ENCODE measurements at places on chromosomes 16 and 17.

- no peak for DNase-seq
These were observed 9.1 kb upstream of the CD300E start for GRCh38 chr17:74632617-74633016.

- no peak for DNase-seq
These were observed 49.0 kb upstream of the ZNF750 start for GRCh38 chr17:82888583-82889495.

DNA sequence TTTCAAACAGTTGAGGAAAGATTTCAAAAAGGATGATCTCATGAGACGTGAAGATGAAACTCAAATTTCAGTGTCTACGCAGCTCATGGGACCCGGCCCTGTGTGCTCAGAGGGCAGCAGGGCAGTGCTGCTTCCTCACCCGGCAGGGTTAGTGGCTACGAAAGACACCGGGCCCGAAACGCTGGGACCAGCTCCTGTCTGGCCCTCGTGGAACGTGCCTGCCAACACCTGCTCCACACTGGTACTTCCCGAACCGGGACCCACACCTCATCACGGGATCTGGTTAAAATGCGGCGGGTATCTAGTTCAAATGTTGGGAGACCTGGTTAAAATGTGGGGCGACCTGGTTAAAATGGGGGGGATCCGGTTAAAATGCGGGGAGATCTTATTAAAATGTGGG is 18.7 kb downstream of the DNASE1 start:
- no peak for DNase-seq

DNA sequence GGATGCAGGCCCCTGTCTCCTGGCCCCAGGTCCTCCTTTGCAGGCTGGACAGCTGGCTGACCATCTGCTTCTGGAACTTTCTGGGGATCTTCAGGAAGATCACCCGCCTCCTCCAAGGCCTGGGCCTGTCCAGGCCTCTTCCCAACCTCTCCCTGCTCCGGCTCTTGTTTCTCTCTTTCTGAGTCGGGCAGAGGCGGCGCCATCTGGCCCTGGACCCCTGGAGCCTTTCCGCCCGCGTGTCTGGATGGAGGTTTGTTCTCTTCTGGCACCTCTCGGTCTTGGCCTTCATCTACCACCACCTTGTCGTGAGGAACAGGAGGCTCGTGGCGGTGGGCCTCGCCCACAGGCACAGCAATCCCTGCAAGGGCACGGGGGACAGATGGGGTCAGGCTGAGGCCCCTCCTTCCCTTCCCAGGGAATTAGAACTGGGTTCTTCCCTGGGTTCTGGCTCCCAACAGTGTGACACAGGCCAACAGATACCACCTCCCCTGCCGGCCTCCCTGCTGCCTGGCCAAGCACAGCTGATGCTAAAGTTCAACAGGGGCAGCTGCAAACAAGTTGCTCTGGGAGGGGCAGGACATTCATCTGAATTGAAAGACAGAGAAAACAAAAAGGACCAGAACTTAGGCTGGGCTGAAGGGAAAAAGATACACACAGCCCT is 13.3 kb downstream of the NDUFAF8 start:
- no peak for DNase-seq

DNA sequence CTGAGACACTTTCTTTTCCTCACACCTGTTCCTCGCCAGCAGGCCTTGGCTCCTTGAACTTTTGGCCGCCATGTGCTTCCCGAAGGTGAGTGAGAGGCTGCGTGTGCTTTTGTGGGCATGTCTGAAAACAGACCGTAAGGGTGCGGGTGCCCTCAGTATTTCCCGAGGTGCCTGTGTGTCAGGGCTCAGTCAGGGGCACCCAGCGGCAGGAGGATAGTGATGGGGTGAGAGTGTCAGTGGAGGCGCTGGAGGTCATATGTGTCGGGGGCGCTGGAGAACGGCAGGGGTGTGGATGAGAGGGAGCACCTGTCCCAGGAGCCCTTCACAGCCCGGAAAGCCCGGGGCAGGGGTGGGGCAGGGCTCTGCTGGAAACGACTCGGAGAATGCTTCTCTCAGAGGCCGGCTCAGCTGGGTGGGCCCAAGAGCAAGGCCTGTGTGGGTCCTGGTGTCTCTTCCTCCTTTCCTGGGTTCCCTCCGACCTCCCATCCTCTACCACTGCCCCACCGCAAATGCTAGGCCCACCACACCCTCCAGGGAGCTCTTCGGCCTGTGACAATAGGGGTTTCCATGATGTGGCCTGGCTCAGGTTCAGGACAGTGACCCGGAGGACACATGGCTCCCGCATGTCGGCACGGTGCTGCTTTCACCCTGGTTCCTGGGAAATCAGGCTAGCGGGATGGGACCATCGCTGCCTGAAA is 451 bp downstream of the IL32 start:
- DNase-seq, result no peak

DNA sequence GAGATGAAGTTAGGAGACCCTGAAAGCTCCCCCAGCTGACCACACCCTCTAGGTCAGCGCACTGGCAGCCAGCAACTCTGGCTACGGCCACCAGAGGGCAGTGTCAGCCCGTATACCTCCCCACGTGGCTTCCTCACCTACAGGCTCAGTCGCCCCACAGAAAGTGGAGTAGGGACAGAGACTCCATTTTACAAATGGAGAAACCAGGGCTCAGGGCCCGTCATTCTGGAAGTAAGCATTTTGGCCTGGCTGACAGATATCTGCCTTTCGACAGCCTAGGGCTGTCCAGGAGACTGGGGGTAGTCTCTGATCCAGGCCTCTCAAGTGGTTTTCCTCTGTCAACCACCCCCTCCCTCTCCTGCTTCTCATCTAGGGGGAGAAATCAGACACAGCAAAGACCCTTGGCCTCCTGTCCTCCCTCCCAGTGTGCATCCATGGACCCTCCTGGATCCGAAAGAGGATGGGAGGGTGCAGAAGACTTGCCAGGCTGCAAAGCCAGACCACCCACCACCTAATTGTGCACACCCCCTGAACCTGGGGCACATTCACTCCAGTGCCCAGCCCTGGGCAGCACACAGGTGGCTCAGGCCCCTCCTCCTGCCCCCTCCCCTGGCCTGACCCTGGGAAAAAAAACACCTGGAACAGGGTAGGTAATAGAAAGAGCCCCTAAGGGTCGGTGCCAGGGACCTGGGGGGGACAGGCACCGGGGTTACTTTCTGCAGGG is 3.8 kb upstream of the HAP1 start:
- DNase-seq, result peak; percentile 77

- DNase-seq, result no peak
These were observed at the start of gene HYDIN for GRCh38 chr16:71230122-71230845. Gene HYDIN (minus strand): TSS chr16:71230722. CDS start chr16:71186895, 43,827 bp downstream.

DNA sequence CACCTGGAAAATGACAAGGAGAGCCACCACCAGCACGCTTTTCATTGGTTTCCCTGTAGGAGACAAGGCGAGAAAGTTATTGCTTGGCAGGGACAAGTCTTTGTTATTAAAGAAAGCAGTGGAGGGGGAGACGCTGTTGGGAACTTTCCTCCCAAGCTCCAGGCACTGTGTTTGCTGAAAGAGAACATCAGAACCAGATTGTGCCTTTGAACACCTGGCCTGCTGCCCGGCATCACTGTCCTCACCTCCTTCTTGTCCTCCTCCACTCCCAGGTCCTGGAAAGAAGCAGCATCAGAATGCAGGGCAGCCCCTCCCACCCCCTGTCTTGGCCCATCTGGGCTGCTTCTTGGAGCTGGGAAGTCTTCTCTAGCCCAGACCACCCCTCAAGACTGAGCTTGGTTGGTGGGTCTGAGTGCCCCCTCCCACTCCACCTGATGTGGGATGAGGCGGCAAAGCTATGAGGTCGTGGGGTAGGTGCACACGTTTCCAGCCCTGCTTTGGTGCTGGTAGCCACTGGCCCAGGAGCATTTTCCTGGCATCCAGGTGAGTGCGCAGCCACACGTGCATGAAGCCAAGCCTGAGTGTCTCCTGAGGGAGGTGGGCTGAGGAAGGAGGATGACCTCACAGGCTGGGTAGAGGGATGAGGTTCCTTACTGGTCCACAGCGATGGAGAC is 6.2 kb downstream of the CCR7 start:
- no peak for DNase-seq

GRCh38 chr17:17025621-17026020 is 16.6 kb upstream of the MPRIP start:
- DNase-seq, result no peak

DNA sequence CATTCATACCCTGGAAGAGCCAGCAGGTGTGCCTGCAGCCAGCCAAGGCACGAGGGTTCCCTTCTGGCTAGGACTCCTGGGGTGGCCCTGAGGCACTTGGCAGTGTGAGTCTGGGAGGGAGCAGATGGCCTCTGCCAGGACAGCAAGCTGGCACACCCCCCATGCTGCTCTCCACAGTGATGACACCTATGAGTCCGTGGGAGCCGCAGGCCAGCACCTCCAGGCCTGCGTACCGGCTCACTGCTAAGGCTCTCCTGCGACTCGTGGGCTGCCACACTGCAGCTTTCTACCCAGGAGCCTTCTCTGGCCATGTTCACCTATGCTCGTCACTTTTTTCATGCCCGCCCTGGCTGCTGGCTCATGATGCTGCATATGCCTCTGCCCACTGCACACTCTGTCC is 68.1 kb downstream of the NDEL1 start:
- no peak for DNase-seq

- DNase-seq, result no peak
These were observed 46.8 kb downstream of the CYB561 start for GRCh38 chr17:63399316-63399715.

DNA sequence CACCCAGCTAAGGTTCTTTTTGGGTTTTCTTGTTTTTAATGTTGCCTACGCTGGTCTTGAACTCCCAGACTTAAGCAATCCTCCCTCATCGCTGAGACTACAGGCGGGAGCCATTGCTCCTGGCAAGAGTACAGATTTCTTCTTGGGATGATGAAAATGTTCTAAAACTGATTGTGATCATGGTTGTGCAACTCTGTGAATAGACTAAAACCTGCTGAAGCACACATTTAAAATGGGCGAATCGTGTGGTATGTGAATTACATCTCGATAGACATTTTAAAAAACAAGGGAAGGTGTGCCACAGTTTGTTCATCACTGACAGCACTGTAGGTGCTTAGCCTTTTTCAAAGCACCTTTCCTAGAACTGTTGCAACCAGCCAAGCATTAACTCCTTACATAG is 48.8 kb upstream of the CDH3 start:
- no peak for DNase-seq

DNA sequence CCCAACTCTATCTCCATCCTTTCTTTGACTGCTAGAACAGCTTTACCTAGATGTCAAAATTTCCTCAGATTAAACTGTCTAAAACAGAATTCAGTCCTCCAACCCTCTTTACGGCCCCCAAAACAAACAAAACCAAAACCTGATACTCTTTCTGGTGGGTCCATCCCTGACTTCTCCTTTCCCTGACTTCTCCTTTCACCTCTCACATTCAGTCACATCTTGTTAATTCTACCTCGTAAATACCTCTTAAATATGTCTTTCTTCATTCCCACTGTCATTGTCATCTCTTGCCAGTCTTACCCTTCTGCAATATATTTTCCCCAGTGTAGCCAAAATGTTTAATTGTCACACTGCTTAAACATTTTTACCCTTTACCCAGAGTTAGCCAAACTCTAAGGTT is 4.6 kb downstream of the PPM1E start:
- no peak for DNase-seq

GRCh38 chr16:63813862-63814261 is 1308.0 kb downstream of the CDH11 start:
- DNase-seq, result no peak

DNA sequence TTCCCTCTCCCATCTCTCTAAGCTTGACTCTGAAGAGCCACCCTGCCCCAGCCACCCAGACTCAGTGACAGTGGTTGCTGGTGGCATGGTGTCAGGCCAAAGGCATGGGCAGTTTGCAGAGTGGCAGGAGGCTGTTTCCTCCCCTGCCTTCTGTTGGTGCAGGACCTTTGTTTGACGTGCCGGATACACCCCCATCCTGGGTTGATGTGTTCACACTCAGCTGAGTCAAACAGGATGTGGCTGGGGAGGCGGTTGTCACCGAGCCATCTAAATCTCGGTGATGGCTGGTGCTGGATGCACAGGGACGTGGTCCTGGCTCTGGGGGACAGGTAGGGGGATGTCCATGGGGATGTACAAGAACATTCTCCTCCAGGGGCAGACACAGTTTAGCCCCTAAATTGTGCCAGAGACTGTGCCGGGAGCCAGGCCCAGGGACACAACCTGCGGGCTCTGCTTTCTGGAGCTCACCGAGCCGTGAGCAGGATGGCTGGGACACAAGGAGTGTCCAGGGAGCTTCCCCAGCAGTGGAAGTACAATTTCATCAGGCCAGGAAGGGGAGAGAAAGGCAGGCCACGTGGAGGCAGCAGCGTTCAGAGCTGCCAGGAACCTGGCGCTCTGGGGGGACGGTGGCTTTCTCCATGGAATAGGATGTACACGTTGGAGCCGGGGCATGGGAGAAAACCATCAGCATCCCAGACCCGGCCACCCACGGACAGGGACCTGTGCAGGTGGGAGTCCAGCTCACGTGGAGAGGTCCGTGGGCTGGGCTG is 264.2 kb downstream of the SEC14L1 start:
- peak; percentile 67 for DNase-seq

- no peak for DNase-seq
These were observed 36.7 kb downstream of the SKAP1 start for GRCh38 chr17:48393283-48393682.

DNA sequence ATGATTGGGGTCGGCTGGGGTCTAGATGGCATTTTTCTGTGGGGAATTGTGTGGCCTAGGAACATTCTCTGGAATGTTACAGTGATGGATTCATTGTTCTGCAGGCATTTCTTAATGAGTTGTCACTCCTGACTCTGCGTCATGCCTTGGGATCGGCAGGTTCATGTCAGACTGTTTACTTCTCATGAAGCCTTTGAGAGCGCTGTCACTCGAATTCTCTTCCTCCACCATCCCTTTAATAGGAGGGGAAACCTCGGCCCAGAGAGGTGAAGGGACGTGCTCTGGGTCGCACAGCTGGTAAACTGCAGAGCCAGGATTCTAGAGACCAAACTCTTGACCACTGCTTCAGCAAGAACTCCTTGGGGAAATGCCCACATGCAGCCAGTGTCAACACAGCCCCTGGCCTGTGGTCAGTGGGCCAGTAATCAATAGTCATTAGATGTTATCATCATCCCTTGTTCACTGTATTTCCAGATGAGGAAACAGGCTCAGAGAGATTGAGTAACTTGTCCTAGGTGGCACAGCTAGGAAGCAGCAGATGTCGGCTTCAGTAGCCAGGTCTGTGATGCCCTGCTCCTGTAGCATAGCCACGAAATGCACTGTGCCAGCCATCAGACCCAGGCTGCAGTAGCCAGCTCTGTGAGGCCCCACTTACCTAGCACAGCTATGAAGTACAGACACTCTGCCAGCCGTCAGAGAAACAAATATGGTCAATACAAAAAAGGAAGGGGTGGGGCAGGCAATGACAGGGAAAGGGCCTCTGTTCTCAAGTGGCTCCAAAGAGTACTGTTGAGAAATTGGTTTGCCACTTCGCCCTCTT is 259.0 kb downstream of the CPPED1 start:
- DNase-seq, result no peak

Data from stimulated activated naive CD4-positive, alpha-beta T cell (primary cell).